ENCODE measurements at places on chromosomes 7 and 10.

DNA sequence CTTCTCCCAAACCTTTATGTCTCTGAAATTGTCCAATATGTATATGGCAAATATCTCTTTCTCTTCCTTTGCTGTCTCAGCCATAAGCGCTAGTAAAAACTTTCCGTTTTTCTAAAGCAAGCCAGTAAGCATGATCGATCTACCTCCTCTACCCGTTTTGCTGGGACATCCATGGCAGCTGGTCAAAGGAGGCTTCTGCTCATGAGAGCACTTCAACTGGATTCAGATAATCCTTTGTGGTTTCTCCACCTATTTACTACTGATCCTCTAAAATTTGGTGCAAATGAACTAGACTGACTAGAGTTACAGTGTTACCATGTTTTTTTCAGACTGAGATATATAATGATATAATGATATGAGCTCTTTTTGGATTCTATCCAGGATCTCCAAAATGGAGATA lies 42.7 kb downstream of the GBF1 start:
- no peak for DNase-seq
- peaks cover 42% of the 10 kb centered on the region for H3K4me1 ChIP-seq
- no peaks in the 10 kb centered on the region for H3K27me3 ChIP-seq
- no peak overlapping the region for H3K4me3 ChIP-seq

- no peaks in the 10 kb centered on the region for H3K4me1 ChIP-seq
- no peaks in the 10 kb centered on the region for H3K36me3 ChIP-seq
- H3K27me3 ChIP-seq = peaks cover 79% of the 10 kb centered on the region
- DNase-seq = no peak
- H3K27ac ChIP-seq = no peak overlapping the region
Observed at GRCh38 chr10:114035791-114036190, 7.9 kb upstream of the ADRB1 start.

- H3K4me1 ChIP-seq = no peaks in the 10 kb centered on the region
- H3K27me3 ChIP-seq = no peaks in the 10 kb centered on the region
- H3K36me3 ChIP-seq = peaks cover 16% of the 10 kb centered on the region
- DNase-seq = no peak
Observed at GRCh38 chr7:99094401-99094800, 49.5 kb downstream of the SMURF1 start.

GRCh38 chr10:74347522-74347921 lies 196.5 kb downstream of the ADK start:
- no peaks in the 10 kb centered on the region for H3K4me1 ChIP-seq
- no peak overlapping the region for H3K4me3 ChIP-seq
- H3K27me3 ChIP-seq = no peaks in the 10 kb centered on the region
- no peak for DNase-seq
- H3K27ac ChIP-seq = no peak overlapping the region

DNA sequence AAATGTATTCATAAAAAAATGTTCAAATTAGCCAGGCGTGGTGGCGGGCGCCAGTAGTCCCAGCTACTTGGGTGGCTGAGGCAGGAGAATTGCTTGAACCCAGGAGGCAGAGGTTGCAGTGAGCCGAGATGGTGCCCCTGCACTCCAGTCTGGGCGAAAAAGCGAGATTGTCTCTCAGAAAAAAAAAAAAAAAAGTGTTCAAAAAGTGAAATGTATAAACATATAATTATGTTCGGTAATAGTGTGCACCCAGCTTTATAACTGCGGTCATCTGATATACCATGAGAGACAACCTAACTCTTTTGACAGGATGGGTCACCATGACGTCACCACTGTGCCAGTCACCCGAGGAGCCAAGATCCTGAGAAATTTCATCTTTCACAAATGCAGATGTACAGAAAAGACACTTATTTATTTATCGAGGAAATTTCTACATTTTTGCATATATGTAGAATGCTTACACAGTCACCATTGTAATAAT lies 594 bp upstream of the RP9 start:
- H3K36me3 ChIP-seq = no peaks in the 10 kb centered on the region
- H3K4me3 ChIP-seq = peak overlapping the region; percentile 73
- H3K27ac ChIP-seq = no peak overlapping the region
- no peak for DNase-seq

- no peak overlapping the region for H3K27ac ChIP-seq
- H3K27me3 ChIP-seq = no peaks in the 10 kb centered on the region
- DNase-seq = no peak
- no peaks in the 10 kb centered on the region for H3K36me3 ChIP-seq
Observed at GRCh38 chr10:124996127-124996853, 54.4 kb downstream of the ZRANB1 start.

- no peaks in the 10 kb centered on the region for H3K27me3 ChIP-seq
- peaks cover 20% of the 10 kb centered on the region for H3K36me3 ChIP-seq
- no peak for DNase-seq
Observed at GRCh38 chr7:139598642-139599041, 75.2 kb downstream of the CLEC2L start.

GRCh38 chr10:102527546-102527945 lies 23.8 kb downstream of the SUFU start:
- no peak overlapping the region for H3K27ac ChIP-seq
- peaks cover 6% of the 10 kb centered on the region for H3K27me3 ChIP-seq
- peaks cover 8% of the 10 kb centered on the region for H3K4me1 ChIP-seq

- peaks cover 22% of the 10 kb centered on the region for H3K4me1 ChIP-seq
- H3K4me3 ChIP-seq = no peak overlapping the region
- H3K27me3 ChIP-seq = no peaks in the 10 kb centered on the region
- H3K36me3 ChIP-seq = peaks cover 23% of the 10 kb centered on the region
- no peak for DNase-seq
Observed at GRCh38 chr10:6385665-6386064, 182.9 kb downstream of the PFKFB3 start.

DNA sequence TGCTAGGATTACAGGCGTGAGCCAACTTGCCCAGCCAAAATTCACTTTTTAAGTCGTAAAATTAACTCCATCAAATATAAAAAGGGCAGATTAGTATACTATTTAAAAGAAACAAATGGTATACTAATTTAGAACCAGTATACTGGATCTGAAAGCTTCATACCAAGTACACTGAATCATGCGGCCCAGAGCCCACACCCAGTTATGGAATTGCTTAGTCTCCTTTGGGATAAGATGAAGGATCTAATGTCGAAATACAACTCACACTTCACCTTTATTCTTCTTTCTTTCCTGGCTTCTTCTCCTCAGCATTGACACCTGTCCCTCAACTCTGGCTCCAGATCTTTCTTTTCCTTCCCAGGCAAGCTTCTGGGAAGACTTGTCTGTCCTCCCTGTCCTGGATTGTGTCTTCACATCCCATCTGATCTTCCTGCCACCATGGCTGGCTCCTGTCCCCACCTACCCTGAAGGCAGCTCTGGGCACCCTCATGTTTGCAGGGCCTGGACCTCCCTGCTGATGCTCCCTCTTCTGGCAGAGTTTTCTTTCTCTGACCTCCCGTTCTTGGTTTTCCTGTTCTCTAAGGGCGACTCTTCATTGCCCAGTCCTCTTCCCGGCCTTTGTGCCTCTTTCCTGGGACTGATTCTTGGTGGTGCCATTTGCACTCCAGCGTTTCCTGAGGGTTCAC lies 57.8 kb upstream of the CTBP2 start:
- H3K36me3 ChIP-seq = no peaks in the 10 kb centered on the region
- H3K27me3 ChIP-seq = peaks cover 2% of the 10 kb centered on the region
- no peak overlapping the region for H3K4me3 ChIP-seq
- no peak overlapping the region for H3K27ac ChIP-seq

- no peaks in the 10 kb centered on the region for H3K36me3 ChIP-seq
- peaks cover 3% of the 10 kb centered on the region for H3K27me3 ChIP-seq
- H3K4me1 ChIP-seq = no peaks in the 10 kb centered on the region
- DNase-seq = no peak
Observed at GRCh38 chr7:132672200-132672990, 96.1 kb upstream of the PLXNA4 start.

DNA sequence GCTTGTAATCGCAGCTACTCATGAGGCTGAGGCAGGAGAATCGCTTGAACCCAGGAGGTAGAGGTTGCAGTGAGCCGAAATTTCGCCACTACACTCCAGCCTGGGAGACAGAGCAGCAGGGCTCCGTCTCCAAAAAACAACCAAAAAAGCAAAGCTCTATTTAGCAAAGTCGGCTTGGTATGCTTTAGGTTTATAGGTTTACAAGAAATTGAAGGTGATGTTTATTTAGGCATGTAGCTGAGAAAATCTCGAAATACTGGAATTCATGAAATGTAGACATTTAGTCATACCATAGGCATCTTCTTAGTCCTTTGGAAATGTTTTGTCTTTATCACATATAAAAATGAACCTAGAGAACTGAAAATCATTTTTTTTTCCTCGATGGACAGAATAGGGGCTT lies 453.8 kb upstream of the ANKRD30A start:
- no peak overlapping the region for H3K27ac ChIP-seq
- H3K4me3 ChIP-seq = no peak overlapping the region
- no peak for DNase-seq
- H3K27me3 ChIP-seq = no peaks in the 10 kb centered on the region
- no peaks in the 10 kb centered on the region for H3K4me1 ChIP-seq
- H3K36me3 ChIP-seq = no peaks in the 10 kb centered on the region

GRCh38 chr10:28806951-28807759 lies 129.8 kb downstream of the BAMBI start:
- H3K36me3 ChIP-seq = no peaks in the 10 kb centered on the region
- DNase-seq = no peak
- H3K4me3 ChIP-seq = no peak overlapping the region
- no peak overlapping the region for H3K27ac ChIP-seq
- H3K4me1 ChIP-seq = no peaks in the 10 kb centered on the region

DNA sequence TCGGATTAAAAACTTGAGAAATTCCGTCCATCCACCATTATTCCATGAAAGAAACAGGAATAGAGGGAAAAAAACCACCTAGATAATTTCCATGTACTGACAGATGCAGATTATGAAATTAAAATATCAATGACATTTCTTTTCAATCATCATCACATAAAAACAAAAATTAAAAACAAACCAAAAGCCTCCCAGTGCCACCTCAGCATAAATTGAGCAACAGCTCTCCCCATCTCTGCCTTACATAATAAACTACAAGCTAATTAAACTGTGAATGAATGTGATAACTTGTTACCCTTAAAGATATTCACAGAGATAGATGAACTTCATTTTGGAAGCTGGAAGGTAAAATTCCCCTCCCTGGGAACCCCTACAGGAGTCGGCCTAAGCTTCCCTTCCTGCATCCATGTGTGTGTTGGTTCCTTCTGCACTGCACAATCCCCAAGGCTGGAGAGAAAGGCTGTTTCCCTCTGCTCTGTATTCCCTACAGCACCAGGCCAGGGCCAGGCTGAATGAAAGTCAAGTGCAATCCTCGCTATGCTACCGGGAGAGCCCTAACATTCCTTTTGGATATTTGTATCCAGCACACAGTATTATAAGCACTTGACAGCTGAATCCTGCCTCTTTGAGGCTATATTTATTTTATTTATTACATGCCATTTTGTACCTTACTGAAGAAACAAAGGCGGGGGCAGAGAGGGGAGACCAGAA lies 8.1 kb downstream of the CCDC6 start:
- no peak overlapping the region for H3K4me3 ChIP-seq
- H3K4me1 ChIP-seq = peaks cover 69% of the 10 kb centered on the region
- H3K27me3 ChIP-seq = no peaks in the 10 kb centered on the region
- H3K36me3 ChIP-seq = peaks cover 42% of the 10 kb centered on the region
- DNase-seq = no peak
- H3K27ac ChIP-seq = no peak overlapping the region

GRCh38 chr7:4883033-4883371 lies 514 bp downstream of the RADIL start:
- H3K27ac ChIP-seq = no peak overlapping the region
- DNase-seq = no peak
- peak overlapping the region; percentile 34 for H3K4me3 ChIP-seq
- peaks cover 8% of the 10 kb centered on the region for H3K4me1 ChIP-seq
- no peaks in the 10 kb centered on the region for H3K36me3 ChIP-seq

DNA sequence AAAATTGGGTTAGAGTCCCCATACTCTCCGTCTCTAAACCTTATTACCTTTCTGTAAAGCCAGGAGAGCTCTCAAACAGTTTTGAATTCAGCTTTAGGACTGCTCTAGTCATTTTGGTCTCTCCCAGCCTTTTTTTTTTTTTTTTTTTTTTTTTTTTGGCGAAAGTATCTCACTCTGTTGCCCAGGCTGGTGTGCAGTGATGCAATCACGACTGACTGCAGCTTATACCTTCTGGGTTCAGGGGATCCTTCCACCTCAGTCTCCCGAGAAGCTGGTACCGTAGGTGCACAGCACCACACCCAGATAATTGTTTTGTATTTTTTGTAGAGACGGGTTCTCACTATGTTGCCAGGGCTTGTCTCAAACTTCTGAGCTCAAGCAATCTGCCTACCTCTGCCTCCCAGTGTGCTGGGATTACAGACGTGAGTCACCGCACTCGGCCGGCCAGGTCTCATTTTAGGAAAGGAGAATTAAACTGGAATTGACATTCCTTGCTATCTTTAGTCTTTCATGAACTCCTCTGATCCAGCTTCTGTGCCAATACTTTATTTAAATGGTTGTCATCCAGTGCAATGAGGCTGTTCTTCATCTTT lies 31.4 kb upstream of the RSU1 start:
- H3K36me3 ChIP-seq = no peaks in the 10 kb centered on the region
- no peak for DNase-seq
- H3K27ac ChIP-seq = no peak overlapping the region
- H3K4me1 ChIP-seq = no peaks in the 10 kb centered on the region
- peaks cover 10% of the 10 kb centered on the region for H3K27me3 ChIP-seq

GRCh38 chr10:78780551-78780961 lies 288.2 kb upstream of the ZMIZ1 start:
- no peak overlapping the region for H3K4me3 ChIP-seq
- H3K36me3 ChIP-seq = no peaks in the 10 kb centered on the region
- H3K4me1 ChIP-seq = no peaks in the 10 kb centered on the region
- no peak for DNase-seq

DNA sequence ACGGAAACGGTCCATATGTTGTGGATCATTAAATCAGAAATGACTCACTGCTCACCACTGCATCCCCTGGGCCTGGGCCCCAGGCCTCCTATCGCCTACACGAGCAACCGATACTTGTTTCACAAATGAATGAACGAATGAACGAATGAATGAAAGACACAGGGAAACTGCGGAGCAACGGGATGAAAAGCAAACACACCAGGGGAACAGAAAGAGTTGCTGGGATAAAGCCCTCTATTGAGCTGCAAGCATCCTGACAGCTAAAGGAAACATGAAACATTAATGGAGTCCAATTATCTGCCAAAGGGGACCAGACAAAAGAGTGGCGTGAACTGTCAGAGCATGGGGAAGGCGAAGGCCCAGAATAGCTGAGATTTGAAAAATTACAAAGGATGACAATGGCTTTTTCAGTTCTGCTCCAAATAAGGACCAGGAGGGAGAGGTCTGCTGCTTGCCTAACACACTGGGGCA lies 92.1 kb downstream of the GRB10 start:
- H3K4me1 ChIP-seq = no peaks in the 10 kb centered on the region
- H3K4me3 ChIP-seq = no peak overlapping the region
- no peaks in the 10 kb centered on the region for H3K36me3 ChIP-seq
- H3K27me3 ChIP-seq = peaks cover 5% of the 10 kb centered on the region

All from activated T-helper 1 cell treated with anti-CD3 and anti-CD28 coated beads, Interleukin-12 subunit alpha, Interleukin-12 subunit beta, Interleukin-2, Interleukin-4 antibody, amounts not matched to agents 30 ng/mL and 10 ng/mL and 1 ng/mL, durations not matched to agents 14 hours and 24 hours and 36 hours (primary cell).